ENCODE measurements at places on chromosomes 13 and 19.

- peak; percentile 73 for DNase-seq
These were observed 8.1 kb downstream of the STK11 start for GRCh38 chr19:1213391-1214286.

DNA sequence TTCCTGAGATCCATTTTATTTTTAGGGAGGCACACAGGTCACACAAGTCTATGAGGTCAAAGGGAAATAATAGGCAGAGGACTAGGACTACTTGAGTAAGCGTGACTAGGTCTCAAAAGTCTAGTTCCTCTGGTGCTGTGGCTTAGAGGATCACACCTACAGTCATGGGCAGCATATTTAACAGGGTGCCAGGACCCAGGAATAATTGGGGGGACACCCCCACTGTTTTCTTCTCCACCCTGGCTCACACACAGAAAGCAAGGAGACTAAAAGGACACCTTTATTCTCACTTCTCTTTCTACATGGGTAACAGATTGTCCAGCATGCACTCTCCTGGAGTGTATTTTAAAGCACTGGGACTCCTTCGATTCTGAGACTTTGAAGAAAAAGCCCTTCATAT lies 26.2 kb downstream of the OXGR1 start:
- no peak for DNase-seq

DNA sequence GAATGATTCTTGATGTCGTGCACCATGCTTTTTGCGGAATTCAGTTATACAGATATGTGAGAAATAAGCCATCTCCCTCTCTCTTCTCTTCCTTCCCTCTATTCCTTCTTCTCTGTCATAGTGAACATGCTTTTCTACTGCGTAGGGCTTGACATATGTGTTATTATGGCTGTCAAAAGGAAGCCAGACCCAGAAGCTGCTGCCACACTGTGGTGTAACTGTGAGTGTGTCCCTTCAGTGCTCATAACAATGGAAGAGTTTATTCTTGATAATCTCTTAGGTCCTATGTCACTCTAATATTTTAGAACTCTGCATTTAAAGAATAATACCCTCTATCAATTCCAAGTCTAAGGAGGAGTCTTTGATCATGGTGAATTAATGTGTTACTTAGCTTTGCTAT lies 208.9 kb upstream of the TMTC4 start:
- DNase-seq: no peak

- no peak for DNase-seq
These were observed 1333.1 kb downstream of the EFNB2 start for GRCh38 chr13:105202354-105202753.

GRCh38 chr13:44818016-44818415 lies 171.3 kb downstream of the NUFIP1 start:
- no peak for DNase-seq

- DNase-seq: no peak
These were observed 25.2 kb downstream of the CRTC1 start for GRCh38 chr19:18708452-18709231.

DNA sequence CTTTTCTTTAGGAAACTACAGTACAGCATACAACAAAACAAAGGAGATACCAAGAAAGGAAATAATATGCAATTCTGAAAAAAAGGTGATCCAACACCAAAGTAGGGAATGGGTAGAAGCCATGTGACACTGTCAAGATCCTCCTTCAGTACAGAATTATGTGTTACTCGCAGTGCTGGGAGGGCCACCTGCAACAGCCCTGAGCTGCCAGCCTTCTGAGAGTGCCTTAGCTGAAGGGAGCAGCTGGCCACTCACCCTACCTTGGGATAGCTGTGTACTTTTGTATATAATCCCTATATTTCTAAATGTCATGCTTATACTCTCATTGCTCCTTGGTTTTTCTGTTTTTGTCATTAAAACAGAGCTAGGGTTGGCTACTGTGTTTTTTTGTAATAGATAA lies 1518.2 kb upstream of the PCDH20 start:
- DNase-seq: no peak

DNA sequence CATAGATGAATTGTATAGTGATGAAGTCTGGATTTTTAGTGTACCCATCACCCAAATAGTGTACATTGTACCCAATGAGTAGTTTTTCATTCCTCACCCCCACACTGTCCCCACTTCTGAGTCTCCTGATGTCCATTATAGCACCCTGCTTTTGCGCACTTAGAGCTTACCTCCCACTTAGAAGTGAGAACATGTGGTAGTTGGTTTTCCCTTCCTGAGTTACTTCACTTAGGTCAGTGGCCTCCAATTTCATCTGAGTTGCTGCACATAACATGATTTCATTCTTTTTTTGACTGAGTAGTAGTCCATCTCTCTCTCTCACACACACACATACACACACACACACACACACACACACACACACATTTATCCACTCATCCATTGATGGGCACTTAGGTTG lies 43.2 kb upstream of the ALOX5AP start:
- no peak for DNase-seq

DNA sequence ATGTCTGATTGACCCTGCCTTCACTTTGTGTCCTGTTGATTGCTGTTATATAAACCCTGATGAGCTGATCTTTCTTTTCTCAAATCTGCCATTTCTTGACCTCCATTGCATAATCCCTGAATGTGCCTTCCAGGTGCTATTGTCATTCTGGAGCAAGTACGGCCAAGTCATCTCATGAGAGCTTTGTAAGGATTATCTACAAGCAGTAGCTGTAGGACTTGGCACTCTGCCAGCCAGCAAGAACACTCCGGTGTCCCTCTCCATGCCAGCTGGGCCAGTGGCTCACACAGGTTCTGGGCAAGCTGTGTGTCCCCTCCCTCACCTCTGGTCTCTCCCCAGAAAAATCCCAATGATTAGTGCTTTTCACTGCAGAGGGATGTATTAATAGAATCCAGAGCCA lies 348.1 kb downstream of the FOXO1 start:
- DNase-seq: no peak

All from CD4-positive, alpha-beta T cell treated with Interleukin-4 for 1 hour (primary cell).